GM23248 (cell line): ENCODE measurements at places on chromosomes 1 and 21. TPM values are rescaled to one million over a fixed set of nuclear protein-coding genes. Genes with fewer than 3 reads are reported as not detected.

The NR5A2 gene
- total RNA-seq = 0.13 and 0.65 TPM in 2 replicates

GRCh38 chr21:31132574-31133242, 94.4 kb upstream of the KRTAP19-8 start:
- DNase-seq = peak; percentile 47

DNA sequence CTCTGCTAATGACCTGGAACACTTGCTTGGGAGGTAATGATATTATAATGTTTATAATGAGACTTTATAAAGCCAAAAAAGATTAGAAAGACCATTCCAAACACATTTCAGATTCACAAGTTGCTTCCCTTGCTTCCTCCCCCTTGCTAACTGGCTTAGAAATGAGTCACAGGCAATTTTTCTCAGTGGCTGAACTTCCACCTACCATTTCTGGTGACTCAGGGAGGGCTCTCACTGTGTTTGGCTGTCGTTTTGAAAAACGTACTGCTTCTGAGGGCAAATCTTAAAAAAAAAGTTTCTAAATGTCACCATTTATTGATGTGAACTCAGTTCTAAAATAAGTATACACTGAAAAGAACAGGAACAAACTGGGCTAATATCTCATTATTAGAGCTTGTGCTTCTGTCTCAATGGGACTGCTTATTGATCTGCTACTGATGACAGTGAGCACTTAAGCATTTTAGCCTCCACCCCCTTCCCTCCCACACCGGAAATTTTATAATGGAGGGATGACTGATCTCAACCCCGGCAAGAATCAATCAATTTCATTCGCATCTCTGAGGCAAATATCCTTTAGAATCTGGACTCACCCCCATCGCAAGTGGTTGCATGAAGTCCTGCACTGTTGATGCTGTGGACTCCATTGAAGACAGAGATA, 278.3 kb downstream of the KCTD3 start:
- peak; percentile 92 for DNase-seq

DNA sequence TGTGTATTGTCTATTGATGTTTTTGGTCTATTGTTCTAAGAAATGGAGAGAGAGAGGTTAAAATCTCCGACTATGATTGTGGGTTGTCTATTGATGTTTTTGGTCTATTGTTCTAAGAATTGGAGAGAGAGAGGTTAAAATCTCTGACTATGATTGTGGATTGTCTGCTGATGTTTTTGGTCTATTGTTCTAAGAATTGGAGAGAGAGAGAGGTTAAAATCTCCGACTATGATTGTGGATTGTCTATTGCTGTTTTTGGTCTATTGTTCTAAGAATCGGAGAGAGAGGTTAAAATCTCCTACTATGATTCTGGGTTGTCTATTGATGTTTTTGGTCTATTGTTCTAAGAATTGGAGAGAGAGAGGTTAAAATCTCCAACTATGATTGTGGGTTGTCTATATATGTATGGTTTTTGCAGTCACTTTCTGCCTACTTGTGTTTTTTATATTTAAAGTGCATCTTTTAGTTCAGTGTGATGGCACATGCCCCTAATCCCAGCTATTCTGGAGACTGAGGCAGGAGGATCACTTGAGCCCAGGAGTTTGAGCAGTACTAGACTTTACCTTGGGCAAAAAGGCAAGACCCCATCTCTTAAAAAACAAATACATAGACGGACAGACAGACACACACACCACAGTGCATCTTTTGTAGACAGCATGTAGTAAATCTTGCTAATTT, 16.2 kb downstream of the C1orf159 start:
- DNase-seq = no peak

DNA sequence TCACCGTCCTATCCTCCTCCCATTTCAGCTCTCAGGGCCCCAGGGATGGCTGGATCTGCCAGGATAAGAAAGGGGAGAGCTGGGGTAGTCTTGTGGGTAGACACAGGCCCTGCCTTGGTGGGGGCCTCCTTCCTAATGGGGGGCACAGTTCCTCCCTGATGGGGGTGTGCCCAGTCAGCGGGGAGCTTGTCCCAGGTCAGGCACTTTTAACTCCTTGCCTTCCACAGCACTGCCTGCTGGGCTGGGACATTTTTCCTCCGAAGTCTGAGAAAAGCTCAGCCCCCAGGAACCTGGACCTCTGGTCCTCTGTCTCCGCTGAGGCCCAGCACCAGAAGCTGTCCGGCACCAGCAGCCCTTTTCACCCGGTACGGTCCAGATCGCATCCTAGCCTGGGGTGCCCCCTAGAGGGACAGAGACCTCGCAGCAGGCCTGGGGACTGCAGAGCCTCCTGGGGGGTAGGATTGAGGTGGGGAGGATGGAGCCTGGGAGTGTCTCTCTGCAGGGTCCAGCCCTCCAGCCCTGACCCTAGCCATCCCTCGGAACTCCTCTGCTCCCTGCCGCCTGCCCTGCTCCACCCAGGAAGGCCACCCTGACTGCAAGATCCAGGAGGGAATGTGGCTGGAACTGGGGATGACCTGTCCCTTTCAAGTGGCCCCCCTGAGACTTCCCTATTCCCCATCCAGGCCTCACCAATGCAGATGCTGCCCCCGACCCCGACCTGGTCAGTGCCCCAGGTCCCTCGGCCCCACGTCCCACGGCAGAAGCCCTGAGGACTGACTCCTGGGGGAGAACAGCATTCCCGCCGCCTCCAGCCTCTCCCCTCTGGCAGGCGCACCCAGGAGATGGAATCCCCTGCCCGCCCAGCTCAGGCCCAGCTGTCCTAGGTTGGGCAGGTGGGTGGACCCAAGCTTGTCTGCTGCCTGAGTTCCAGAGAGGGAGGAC, 12.0 kb downstream of the MIIP start:
- DNase-seq = peak; percentile 66

The RAB42 gene
- 2.5 and 6.1 TPM in 2 replicates for total RNA-seq

- DNase-seq = no peak
Measured at GRCh38 chr1:8142955-8143629, 117.0 kb upstream of the ERRFI1 start.

DNA sequence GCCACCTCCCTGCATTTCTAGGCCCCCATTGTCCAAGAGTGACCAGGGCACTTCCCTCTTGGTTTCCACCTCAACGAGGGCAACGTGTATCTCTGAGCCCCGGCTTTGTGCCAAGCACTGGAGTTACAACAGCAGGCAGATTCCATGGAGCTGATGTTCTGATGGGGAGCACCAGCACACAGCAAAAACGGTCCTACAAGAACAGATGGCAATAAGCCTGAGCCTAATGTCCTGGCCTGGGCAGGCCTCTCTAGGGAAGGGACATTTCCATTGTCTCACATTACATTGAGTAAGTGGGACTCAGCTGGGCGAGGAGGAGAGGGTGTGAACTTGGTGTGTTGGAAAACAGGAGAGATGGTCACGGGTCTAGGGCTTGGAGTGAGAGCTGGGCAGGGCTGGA, 27.2 kb upstream of the NPPB start:
- DNase-seq = no peak

DNA sequence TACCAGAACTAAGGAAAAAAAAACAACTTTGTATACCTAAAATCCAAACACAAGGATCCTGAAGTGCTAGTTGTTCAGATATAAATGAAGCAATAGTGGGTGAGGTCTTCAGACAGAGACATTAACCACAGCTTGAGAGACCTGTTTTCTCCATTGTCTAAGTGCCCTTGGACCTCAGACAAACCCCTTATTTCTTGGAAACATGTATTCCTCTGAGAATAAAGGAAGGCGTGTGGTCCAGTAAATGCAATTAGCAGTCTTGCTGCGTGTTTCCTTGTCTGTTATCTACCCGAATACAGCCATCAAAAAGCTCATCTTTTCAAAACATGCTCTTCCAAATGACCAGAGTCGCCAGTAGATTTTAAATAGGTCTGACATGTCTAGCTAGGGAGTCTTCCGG, 291.1 kb upstream of the NFIA start:
- DNase-seq = no peak

The B3GALT5 gene
- not detected in 2 replicates for total RNA-seq

DNA sequence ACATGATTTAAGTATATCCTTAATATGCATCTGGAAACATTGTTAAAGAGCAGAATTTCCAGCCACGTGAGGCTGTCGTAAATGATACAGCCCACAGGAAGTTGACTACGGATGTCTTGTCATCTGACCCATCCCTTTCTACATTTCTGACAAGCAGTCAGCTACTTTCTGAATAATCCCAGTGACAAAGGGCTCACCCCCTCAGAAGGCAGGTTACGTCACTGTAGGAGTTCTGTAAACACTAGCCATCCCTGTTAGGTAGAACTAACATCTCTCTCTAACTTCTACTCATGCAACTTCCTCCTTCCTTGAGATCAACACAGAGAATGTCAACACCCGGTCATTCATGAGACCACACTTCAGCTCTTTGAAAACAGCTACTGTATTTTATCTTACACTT, 259.2 kb downstream of the GREM2 start:
- peak; percentile 49 for DNase-seq

The CD34 gene
- not detected in 2 replicates for total RNA-seq

DNA sequence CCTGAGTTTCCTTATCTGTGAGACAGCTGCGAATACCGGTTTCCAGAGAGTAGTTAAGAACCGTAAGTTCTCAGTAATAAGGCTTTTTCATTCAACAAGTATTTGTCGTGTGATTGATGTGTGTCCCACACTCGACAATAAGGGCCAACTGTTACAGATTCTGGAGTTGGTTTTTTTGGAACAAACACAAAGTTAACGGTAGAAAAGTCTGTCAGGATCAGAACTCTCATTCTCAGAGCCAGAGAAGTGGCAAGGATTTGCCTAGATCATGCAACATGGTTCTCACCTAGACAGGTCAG, 837 bp downstream of the NUDC start:
- DNase-seq = peak; percentile 16

DNA sequence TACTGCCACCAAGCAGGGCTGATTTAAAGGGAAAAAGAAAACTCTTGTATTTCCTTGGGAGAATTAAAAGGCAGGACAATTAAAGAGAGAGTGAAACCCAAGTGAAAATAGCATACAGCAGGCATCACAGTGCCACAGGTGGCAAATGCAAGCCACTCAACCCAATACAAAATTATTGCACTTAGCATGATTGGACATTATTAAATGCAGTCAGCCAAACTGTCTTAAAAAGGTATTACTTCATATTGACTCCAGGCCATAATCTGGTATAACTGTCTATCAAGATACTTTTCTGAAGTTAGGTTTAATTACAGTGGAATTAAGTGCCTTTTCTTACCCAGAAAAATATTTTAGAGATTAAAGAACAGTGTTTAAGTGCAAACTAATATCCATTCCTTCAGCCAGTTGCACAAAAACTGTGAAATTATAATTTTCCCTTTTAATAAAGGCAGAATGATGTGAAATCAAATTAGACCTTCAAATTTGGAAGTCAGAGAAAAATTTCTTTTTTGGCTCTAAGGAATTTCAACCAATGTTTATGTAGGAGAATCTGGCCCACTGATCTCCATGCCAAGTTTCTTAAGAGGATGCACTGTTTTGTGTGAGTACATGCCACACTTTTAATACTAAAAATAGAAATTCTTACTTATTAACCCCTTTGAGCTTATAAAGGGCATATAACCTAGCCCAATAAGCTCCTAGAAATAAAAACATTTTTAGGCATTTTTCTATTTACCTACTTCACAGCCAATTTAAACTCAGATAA, 15.2 kb downstream of the SLC30A10 start:
- DNase-seq = no peak

DNA sequence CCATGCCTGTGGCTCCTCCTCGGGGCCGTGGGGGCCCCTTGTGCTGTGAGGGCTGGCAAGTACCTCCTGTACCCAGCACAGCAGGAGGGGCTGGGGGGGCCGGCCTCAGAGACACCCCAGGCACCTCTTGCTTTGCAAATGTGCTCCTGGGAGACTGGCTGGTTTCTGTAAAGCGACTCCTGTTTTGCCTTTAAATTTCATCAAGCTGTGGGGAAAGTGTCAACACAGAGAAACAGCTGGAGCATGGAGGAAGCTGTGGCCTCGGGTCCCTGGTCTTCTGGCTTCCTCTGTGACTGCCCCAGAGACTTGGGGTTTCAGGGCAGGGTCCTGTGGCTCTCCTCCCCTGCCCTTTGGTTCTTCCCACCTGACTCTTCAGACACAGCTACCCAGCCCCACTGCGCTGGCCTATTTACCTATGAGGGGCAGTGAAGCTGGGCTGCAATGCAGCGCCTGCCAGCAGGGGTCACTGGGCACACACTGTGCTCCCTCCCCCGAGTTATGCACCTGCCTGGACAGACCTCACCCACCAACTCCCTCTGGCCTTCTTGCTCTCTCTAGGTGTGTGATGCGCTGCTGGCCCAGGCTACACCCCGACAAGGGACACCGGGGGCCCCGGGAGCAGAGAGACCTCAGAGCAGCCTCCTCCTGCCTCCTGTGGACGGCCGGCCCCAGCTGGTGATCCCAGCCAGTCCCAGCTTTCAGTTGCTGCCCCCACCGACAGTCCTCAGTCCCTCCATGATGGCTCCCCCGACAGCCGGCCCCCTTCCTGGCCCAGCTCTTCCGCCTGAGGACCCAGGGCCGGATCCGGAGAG, 17.6 kb upstream of the PEX10 start:
- DNase-seq = no peak

- DNase-seq = no peak
Measured at GRCh38 chr1:40973912-40974311, 5.6 kb upstream of the CTPS1 start.

The SYCP1 gene
- not detected in 2 replicates for total RNA-seq

The AADACL4 gene
- total RNA-seq = not detected in 2 replicates

GRCh38 chr21:34599534-34600101, 15.3 kb downstream of the RCAN1 start:
- DNase-seq = no peak

DNA sequence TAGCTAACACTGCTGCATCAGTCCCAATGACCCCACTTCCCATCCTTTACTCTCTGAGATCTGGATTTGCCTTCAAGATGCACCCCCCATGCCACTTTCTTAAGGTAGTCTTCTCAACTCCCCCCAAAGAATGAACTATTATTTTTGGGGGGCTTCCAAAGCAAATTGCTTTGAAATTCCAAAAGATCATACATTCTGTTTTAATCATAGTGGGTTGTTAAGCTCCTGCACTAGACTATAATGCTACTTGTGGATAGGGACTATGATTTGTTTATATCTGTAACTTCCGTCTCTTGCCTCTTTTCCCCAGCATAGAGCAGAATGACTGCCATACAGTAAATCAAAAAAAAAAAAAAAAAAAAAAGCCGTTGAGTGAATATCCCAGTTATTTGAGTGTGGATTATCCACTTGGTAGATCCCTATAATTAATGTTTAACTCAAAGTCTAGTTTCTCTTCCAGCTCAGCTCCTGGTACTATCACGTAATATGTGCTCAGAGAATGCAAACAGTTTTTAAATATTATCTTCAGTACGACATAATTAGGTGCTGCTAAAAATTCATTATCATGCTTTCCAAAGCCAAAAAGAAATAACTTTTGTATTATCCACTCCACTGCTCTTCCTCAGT, 26.9 kb downstream of the KIRREL1 start:
- no peak for DNase-seq

The NOS1AP gene
- not detected in 2 replicates for total RNA-seq
